ENCODE measurements at places on chromosomes 1 and 21. TPM values are rescaled to one million over a fixed set of nuclear protein-coding genes. Genes with fewer than 3 reads are reported as not detected.
A peak's percentile ranks its signal among the peaks of the same experiment; 100 is the strongest.

Gene NLRP3
- total RNA-seq = not detected

Gene GJB5
- not detected for total RNA-seq

Gene ASPM
- 12.3 TPM for total RNA-seq

Gene GBP4
- 13.9 TPM for total RNA-seq

Gene KRTCAP2
- 128 TPM for total RNA-seq

Gene SPAG17
- total RNA-seq = not detected

- peak; percentile 41 for DNase-seq
These were observed 31.4 kb downstream of the CLCA1 start for GRCh38 chr1:86499987-86500593.

DNA sequence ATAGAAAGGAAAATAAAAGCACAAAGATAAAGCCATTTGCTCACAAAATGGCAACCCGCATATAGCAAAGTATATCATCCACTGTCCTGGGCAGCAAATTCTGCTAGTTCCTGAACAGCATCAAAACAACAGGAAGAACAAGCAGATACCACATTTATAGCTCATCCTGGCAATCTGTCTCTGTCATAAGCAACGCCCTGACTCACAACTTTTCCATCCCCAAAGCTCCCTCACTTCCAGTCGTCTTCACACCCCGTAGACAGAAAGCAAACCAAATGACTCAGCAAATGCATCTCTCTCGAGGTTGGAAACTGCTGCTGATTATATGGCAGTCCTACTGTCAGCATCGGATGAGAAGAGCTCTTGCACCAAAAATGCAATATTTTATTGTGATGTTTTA, 65.8 kb downstream of the AK5 start:
- DNase-seq = peak; percentile 66

DNA sequence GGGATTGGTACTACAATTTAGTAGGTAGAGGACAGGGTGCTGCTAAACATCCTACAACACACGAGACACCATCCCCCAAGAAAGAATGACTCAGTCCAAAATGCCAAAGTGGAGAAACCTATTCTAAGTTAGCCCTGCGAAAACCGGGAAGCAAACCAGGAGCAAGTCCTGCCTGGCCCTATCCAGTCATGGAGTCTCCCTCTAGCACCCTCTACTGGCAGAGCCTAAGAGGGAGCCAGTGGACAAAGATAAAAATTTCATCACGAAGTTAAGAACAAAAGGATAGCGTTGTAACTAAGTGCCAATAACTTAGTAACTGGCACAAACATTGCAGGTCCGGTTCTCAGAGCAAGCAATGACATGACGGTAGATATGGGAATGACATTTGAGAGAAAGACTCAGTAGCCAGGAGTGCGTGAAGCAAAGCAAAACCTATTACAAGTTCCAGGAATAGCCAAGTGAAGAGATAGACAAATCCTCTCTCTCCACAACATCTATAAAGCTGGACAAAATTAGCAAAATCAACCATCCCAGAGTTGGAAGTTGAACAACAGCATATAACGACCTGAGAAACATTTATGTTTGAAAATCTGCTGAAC, 383.5 kb downstream of the OMA1 start:
- peak; percentile 80 for DNase-seq

DNA sequence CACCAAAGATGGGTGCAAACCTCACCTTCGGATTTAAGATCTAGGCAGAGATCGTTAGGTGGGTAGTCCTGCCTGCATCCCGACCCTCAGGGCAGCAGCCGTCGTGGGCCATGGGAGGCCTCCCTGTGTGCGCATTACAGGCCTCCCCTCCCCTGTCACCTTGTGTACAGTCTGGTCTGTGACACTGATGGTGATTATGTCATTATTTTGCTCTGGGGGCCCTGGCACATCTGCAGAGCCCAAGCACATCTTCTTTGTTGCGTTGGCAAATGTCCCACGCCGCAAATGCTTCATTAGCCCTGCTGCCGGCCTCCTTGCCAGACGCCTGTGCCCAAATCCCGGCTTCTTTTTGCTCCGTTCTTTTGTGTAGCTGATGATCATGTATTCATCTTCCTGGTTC, 31.7 kb downstream of the PROX1 start:
- DNase-seq = no peak

- peak; percentile 100 for DNase-seq
These were observed 7.3 kb downstream of the F11R start for GRCh38 chr1:161013488-161014230.
